ENCODE measurements at places on chromosomes 7 and 10.

DNA sequence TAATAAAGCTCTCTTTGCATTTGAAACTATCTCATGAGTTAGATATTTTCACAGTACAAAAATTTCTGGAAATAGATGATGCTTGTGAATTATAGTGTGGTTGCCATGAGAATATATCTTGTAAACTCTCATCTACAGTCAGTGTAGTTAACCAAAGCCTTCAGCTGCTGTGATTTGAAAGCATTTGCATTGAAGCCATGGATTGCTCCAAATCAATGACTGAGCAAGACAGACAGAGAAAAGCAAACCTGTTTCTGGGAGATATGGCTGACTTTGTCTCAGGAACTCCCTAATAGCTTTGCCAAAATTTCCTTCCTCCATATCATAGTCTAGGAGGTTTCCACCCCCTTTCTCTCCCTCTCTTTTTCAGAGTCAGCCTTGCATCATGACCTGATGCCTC lies 955.3 kb downstream of the REEP3 start:
- no peak for DNase-seq

DNA sequence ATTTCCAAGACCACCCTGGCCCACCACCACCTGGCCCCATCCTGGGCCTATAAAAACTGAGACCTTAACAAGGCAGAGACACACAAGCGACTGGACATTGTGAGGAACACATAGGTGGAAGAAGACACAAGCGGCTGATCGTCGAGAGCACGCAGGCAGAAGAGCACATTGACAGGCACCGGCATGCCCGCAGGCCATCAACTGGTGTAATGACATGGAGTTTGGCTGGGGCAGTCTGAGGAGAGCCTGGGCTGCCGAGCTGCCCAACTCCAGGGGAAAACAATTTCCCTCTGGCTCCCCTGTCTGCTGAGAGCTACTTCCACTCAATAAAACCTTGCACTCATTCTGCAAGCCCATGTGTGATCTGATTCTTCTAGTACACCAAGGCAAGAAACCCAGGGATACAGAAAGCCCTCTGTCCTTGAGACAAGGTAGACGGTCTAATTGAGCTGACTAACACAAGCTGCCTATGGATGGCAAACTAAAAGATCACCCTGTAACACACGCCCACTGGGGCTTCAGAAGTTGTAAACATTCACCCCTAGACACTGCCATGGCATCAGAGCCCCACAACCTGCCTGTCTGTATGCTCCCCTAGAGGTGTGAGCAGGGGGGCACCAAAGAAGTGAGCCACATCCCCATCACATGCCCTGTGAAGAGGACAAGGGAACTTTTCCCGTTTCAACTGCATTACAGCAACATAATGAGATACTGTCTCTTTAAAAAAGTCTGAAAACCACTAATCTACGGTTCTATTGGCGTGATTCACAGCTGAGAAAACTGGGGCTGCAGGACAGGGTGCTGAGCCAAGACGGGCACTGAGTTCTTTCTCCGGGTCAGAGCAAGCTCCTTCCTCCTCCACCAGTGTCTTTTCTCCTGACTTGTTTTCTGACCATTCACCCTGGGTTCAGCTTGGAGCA lies 18.5 kb upstream of the TNS3 start:
- DNase-seq, result no peak

GRCh38 chr10:110008518-110009339 lies 945 bp downstream of the ADD3 start:
- no peak for DNase-seq

DNA sequence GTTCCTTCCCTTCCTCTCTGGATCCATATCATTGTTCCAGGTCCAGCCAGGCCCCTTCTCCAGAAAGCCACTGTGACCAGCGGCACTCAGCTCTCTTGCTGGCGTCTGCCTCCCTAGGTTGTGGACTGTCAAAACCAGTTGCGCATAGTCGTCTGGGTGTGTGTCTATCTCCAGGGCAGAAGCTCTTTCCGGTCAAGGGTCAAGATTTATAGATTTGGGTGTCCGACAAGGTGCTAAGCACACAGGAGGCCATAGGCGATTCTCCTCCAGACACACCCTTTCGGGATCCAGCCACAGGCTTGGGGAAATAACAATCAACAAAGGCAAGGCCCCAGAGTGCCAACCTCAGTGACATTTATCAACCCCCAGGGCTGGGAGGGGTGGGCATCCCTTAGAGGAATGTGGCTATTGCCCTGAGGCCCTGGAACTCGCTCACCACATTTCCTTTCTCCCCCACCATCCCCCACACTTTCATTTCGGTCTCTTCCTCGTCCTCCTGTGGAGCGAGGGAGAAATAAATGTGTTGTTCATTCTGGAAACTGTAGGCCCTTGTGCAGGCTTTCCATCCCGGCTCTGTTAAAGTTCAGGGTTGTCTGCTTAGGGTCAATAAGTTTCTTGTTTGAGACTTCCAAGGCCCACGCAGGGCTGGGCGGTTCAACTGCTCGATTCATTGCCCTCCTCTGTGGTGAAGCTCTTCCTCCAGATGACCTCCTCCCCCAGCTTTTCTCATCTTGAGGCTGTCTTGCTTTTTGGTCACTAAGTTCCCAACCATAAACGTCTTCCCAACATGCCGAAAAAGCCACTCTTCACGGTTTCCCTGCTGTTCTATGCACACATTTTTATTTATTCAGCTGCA lies 57.9 kb downstream of the AFAP1L2 start:
- DNase-seq, result no peak

DNA sequence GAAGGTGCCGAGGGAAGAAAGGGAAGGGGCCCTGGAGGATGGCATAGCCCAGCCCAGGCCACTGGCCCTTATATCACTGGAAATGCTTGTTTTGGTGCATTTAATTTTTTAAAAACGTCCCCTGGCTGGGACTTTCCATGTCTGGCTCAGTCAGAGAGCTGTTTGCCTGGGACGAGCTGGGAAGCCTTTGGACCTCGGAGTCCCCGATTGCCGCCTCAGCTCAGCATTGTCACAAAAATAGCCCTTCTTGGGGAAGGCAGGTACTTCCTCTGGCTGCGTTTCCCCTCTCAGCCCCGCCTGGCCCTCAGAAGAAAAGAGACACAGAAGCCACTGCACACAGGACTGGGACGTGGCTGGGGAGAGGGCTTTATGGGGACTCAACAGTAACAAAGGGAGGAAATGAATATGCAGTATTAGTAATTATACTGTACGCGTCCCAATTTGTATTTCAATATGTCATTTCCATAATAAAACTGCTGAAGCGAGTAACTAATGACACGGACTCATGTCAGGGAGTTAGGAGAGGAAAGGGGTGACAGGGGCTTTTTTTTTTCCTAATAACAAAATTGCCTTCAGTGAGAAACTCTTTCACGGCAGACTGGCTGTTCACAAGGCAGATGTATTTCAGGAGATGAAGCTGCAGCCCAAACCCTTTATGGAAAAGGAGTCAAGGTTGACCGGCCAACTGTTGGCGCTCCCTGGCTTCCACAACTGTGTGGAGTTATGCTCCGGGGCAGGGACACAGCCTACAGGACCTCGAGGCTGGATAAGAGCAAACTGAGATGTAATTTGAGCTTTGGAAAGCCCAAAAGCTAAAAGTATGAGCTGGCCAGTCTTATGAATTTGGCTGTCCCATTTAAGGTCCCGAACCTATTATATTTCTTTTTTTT lies 31.0 kb upstream of the MXI1 start:
- no peak for DNase-seq

DNA sequence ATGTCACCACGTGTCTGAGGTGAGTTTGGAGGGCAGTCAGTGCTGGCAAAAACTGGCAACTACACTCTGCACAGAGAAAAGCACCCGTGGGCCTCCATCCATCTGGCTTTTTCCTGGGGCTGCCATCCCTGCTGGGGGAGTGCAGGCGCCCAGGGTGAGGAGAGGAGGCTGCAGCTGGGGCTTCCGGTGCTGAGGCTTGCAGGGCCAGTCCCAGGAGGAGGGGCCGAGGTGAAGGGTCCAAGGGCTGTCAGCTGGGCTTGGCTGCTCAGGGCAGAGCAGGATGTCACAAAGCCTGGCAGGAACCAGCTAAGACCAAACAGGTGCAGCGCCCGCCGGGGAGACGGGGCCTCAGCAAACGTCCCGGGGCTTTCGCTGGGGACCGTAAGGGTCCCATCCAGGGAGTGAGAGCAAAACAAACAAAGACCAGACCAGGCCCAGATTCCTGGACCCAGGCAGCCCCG lies 77.2 kb downstream of the CFAP46 start:
- peak; percentile 52 for DNase-seq

DNA sequence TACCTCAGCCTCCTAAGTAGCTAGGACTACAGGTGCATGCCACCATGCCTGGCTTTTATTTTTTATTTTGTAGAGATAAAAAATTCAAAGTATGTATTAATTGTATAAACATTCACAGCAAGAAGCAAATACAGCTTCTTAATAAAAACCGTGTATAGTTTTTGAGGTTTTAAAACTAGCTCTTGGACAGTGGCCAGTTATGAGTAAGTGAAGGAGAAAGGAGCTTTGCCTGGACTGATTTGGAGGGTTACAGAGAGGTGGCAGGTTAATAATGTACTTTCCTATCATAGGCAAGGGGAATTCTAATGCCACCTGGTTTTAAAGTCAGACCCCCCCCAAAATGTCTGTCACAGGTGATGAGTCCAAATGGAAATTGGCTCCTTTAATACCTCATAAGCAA lies 43.4 kb downstream of the ZNRF2 start:
- no peak for DNase-seq

- no peak for DNase-seq
Observed at GRCh38 chr7:22469371-22470143, 30.4 kb downstream of the STEAP1B start.

GRCh38 chr10:99374526-99374925 lies 45.4 kb downstream of the CNNM1 start:
- DNase-seq, result no peak

DNA sequence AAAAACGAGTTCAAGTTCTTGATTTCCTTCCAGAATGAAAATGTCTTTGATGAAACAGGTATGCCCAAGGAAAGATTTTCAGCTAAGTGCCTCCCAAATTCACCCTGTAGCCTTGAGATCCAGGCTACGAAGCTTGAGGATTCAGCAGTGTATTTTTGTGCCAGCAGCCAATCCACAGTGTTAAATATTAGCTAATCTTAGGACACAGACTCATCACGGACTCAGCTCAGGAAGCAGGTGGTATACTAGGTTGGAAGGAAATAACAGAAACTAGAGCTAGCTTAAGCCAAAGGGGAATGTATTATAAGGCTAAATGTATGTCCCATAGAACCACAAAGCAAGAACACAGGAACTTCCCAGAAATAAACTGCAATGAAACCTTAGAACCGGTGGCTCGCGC lies 151.0 kb upstream of the PRSS1 start:
- DNase-seq, result no peak

DNA sequence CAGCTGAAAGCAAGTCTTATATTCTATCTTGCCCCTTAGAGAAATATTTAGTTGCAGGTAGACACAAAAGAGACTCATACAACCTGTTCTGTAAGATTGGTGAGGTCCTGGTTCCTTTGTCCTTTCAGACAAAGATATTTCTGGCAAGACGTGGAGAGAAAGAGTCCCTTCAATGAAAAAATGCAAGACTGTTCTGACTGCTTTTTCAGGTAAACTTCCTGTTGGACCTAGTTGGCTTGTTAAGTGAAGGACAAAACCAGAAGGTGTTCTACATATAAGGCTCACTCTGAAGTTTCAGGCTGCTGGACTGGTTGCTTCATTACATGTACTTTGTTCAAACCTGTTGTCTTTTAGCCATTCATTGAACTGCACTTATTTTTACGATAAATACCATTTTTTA lies 119.0 kb upstream of the PTPRZ1 start:
- no peak for DNase-seq

DNA sequence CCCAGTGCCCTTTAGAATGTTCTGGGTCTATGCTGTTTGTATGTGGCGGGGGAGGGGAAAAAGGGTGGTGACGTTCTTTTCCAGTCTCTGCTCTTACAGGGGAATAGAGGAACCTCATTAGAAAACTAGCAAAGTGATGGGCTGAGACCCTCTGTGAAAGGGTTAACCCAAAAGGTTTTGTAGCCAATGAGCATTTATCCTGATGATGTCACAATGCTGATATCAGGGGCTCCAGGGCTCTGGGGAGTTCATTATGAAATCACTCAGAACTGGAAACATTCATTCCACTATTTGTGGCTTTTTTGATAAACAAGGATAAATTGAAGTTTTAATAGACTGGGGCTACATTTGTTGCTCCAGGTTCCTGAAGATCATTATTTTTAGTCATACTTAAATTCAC lies 71.7 kb downstream of the ARID5B start:
- DNase-seq, result no peak

GRCh38 chr7:142057101-142057500 lies 54.4 kb upstream of the MGAM2 start:
- DNase-seq, result no peak

- DNase-seq, result no peak
Observed at GRCh38 chr10:45809837-45810236, 37.5 kb downstream of the AGAP4 start.

DNA sequence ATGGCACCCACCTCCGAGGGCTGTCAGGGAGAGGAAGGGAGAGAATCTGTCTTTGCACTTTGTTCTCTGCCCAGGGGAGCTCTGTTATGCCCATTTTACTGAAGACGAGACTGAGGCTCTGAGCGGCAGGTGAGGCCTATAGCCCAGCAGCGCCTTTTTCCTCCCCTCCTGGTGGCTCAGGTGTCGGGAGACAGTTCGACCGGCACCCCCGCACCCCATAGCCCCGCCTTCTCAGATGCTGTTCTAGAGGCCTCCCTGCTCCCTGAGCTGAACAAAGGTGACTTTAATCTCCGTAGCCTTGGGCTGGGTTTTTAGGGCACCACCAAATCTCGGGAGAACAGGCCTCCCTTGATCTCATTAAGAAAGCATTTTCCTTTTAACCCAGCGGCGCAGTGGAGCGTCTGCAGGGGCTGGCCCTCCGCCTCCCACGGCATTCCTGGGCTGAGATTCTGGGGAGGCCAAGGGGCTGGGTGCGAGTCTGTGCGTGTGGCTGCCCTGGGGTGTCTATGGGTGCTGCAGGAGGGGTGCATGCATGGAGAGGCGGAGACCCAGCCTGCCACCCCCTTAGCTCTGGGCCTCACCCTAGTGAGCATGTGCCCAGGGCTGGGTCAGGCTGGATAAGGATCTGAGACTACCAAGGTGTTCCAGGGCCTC lies 3.3 kb downstream of the LFNG start:
- DNase-seq, result no peak

DNA sequence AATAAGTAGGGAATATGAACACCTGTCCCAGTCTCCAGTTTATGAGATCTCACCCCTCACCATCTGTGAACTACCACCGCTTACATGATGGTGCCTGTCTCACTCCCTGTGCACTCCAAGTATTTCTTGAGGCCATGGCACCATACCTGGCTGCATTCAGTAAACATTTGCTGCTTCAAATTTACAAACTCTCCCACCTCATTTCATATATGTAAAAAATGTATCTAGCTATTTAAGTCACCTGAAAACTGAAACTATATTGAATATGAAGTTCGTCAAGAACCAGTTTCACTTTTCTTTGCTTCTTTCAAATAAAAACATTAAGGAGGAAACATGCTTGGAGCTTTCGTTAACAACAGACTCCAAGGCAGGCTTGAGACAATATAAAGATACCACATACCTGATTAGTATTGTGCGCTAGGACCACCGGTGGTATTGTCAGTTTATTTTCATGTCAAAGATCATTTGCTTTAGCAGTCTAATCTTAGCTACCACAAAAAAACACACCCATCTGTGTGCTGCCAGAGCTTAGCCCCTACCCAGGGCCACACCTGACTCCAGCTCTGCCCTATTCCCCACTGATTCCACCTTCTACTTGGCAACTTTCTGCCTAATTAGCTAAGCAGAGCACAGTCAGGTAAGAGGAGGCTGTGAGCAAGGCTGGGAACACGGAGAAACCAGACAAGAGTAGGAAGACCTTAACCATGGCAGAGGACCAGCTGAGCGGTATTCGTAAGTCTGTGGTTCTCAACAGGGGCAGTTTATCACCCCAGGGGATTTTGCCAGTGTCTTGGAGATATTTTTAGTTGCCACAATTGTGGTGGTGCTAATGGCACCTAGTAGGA lies 92.0 kb downstream of the ZFAND4 start:
- DNase-seq, result no peak

- no peak for DNase-seq
Observed at GRCh38 chr7:149004405-149005370, 23.6 kb downstream of the PDIA4 start.

Data from sigmoid colon (tissue), 7 donors.